ENCODE measurements at places on chromosomes 1 and 21.

DNA sequence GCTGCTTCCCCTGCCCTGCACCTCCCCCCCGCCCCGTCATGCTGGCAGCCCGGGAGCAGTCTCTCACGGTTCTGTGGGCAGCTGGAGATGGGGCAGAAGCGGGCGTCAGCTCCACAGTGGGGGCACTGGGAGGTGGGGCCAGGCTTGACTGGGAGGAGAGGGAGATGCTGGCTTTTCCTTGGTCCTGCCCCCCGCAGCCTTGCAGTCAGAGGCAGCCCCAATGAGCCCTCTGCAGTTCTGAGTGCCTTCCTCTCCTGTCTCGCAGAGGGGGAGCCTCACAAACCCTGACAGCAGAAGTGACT lies 21.7 kb downstream of the ARHGEF10L start:
- DNase-seq = no peak

- peak; percentile 7 for DNase-seq
Measured at GRCh38 chr1:41485605-41486004, 1.1 kb upstream of the EDN2 start.

DNA sequence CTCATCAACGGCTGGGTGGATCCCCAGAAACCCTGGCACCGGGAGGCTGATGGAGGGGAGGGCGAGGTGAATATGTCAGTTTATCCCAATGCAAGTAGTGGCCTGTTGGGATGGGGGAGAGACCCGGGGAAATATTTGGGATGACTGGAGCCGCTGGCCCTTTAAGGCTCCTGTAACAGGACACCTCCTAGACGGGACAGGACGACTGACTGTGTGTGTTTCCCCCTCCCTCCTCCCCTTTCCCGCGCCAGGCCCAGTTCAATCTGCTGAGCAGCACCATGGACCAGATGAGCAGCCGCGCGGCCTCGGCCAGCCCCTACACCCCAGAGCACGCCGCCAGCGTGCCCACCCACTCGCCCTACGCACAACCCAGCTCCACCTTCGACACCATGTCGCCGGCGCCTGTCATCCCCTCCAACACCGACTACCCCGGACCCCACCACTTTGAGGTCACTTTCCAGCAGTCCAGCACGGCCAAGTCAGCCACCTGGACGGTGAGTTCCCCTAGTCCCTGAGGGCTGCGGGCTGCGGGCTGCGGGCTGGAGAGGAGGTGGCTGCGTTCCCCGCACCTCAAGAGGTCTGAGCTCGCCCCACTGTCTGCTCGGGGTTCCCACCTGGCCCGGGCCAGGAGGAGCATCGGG lies 44.8 kb upstream of the CCDC27 start:
- no peak for DNase-seq

DNA sequence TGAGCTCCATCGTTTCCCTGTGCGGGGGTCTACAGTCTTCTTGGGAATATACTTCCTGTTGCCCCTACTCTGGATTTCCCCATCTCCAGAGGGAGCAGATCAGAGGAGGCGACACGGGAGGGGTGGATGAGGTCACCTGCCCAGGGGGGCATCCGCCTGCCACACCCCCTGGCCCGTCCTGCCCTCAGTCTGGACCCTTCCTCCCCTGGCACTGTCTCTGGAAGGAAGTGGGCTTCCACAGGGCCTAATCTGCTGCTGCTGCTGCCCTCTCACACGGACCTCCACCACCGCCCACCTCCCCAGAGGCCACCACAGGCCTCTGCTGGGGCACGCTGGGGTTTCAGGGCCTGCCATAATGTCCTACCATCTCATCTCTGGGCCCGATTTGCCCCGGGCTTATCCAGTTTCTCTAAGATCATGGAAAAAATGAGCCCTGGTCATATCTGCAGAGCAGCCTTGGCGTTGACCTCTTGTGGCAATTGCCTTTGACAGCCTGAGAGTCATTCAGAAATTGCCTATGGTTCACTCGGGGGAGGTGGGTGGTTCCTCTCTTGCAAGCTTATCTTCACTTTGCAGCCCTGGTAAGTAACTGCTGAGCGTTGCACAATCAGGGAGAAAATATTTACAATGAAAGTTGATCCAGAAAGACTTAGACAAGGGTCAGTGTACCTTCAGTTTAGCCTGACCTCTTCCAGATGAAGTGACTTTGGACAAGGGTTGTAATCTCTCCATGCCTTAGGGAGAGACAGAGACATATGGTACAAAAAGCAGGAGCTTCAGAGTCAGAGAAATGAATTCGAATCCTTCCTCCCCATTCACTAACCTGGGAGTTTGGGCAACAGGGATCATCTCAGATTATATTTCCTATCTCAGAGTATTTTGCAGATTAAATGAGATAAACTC lies 252.4 kb downstream of the TOMM20 start:
- peak; percentile 61 for DNase-seq

GRCh38 chr1:202007304-202007703 lies 3.1 kb upstream of the ELF3 start:
- no peak for DNase-seq

DNA sequence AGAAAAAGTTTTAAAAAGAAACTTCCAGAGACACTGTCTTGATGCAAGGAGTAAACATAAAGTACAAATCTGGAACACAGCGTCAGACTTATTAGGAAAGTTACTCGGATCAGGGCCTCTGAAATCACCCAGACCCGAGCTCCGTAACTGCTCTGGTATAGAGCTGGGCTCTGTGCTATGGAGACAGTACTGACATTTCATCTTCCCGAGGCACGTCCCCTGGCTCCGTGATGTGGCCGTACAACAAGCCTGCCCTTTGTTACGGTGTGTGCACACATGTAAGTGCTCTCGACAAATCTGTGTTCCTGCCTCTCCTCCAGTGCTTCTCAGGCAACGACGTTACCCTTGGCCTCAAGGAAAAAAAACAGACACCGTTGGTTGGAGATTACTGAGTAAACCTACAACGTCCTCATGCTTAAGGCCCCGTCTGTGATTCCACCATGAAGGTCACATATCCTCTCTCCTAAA lies 107.0 kb upstream of the IRF2BP2 start:
- no peak for DNase-seq

DNA sequence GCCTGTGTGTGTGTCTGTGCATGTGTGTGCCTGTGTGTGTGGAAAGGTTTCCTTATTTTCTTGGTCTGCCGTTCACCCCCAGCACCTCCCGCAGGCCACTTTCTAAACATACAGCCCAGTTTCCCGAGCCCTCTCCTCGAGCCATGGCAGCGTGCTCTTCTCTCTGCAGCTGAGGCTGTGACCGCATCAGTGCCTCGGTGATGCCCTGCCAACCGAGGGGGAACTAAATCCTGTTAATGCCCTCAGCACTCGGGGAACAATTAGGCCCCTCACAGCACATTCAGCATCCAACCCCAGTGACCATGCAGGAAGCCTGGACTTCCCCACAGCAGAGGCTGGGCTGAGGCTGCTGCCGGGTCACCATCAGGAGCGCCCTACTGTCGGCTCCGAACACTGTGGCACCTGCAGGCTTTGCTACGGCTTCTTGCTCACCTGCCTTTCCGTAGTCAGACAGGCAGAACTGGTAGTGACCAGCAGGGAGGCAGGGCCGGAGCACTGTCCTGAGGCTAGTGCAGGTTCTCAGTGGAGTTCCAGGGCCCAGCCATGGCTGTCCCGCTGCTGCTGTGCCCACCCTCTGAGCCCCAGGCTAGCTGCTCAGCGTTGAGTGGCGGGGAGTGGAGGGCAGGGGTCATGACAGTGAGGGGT lies 8.1 kb downstream of the GPR137B start:
- DNase-seq = no peak

GRCh38 chr1:170215072-170215885 lies 69.5 kb downstream of the NTMT2 start:
- no peak for DNase-seq

DNA sequence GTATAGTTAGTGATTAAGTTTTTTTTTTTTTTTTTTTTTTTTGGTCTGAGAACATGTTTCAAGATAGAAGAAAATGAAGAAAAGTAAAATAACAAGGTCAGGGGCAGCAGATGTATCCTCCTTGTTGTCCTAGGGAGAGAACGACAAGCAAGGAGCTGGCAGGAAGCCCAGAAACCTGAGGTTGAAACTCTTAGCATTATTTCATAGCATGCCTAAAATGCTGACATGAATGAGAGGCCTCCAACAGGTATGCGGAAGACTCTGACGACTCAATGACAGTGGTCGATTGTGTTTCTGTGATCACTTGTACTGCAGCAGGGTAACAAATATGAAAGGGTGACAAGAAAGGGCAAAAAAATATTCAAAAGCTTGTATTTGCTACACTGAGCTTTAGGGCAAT lies 415.9 kb downstream of the PLA2G4A start:
- no peak for DNase-seq

All from activated CD4-positive, alpha-beta T cell treated with anti-CD3 and anti-CD28 coated beads, Interleukin-10, Interleukin-2, amounts not matched to agents 100 ng/mL and 50 ng/mL, durations not matched to agents 16 hours and 8 hours (primary cell).